ENCODE measurements at places on chromosomes 2 and 18.

GRCh38 chr2:69395866-69396265 is 8.8 kb upstream of the GFPT1 start:
- no peak for DNase-seq

DNA sequence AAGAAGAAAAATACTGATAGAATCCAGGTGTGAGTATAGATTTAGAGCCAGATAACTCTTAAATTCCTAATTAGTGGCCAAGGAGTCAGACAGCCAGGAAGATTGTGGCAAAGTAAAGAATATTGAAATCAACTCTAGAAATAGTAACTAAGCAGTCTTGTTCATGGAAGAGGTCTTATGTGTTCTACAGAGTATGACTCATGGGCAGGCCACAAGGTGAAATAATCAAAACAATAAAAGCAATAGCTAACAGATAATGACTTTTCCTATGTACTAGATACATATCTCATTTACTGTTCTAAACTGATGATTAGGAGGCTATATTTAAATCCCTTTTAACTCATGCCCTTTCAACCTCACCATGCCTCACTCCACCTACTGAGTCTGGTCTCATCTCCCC is 227.4 kb upstream of the COL3A1 start:
- no peak for DNase-seq

DNA sequence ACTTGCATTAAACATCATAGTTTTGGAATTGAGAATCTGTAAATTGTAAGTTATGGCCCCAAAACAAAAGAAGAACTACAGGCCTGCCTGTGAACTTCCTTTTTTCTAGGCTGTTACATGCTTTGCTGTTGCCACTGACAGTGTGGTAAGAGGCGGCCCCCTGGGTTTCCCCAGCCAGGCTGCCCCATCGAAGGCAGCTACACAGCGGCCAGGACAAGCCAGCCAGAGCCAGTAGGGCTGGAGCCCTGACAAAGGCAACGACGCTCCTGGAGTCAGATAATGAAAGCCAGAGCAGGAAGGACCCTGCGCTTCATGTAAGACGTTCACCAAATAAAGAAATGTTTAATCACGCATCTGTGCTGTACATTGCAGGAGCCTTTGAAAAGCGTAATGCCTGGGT is 55.0 kb downstream of the ANKRD44 start:
- DNase-seq = no peak

DNA sequence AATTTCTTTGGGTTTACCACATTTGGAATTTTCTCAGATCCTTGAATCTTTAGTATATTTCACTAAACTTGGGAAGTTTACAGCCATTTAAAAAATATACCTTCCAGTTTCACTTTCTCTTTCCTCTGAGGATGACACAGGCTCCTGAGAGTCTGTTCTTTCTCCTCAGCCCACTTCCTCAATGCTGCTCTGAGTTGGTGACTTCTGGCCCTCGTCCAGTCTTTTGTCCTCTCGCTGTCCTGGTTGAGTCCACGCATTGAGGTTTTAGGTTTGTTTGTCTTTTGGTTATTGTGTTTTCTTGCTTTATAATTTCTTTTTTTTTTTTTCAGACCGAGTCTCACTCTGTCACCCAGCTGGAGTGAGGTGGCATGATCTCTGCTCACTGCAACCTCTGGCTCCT is 40.7 kb upstream of the GALR1 start:
- no peak for DNase-seq

DNA sequence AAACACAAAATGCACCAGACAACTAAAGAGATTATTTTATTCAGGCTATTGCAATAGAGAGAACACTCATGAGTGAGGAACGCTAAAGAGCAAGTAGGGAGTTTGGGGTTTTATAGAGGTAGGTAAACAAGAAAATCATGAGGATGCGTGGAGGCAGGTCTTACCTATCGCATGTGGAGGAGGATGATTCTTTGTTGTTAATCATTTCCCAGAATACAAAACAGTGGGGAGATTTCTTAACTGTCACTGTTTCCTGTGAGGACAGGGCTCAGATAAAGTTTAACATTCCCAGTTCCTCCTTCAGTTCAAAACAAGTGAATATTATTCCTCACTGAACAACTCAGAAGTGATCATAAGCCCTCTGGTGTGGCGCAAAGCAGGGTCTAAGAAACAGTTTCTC is 156.1 kb upstream of the MGAT5 start:
- no peak for DNase-seq

DNA sequence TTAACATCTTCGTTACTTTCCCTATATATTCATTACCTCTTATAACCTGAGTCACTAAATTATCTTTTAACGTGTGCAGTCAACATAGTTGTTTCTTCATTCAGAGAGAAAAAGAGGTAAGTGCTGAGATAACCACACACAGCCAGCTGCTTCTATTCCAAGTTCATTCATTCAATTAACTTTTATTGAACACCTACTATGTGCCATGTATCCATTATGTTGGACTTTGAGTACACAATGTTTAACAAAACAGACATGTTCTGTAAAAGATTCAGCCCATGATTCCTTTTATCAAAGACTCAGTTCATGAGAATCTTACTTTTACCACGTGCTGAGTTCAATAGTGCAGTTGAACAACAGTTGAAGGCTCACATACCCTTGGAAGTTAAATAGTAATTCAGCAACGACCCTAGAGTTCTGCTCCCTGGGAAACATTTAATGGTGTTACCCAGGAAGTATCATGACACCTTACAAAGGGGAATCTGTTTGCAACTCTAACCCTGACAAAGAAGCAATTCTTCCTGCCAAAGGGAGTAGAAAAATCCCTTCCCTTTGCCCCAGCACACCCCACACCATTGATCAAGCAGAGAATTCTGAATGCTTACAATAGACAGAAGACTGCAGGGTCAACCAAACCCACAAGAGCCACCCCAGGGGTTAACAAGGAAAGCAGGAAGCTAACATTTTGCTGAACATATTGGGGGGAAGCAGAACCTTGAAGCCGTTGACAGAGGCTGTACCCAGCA is 595.8 kb downstream of the STK39 start:
- DNase-seq = no peak

- DNase-seq = no peak
Measured at GRCh38 chr2:196104066-196104465, 35.4 kb upstream of the DNAH7 start.

DNA sequence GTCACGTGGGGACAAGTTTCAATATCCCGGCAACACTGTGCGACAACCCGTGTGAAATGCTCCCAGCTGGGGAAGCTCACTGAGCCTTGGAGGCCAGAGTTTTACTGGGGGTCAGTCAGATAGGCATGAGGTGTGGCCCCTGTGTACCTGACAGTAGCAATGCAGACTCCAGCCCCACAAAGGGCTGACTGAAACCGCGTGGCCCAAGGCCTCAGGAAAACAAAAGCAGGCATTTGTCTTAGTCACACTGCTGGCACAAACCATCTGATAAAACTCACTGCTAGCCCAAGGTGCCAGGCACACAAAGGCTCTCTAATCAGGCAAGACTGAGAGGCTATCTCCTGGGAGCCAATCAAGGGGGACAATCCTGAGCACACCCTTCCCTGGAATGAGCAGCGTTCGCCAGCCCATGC is 786.6 kb upstream of the RAB6C start:
- no peak for DNase-seq

- no peak for DNase-seq
Measured at GRCh38 chr2:128362176-128362888, 43.7 kb upstream of the HS6ST1 start.

GRCh38 chr2:106208874-106209273 is 14.8 kb upstream of the UXS1 start:
- no peak for DNase-seq

GRCh38 chr18:78228974-78229373 is 750.6 kb upstream of the SALL3 start:
- DNase-seq = no peak

- DNase-seq = no peak
Measured at GRCh38 chr2:202098291-202098690, 25.2 kb downstream of the KIAA2012 start.

DNA sequence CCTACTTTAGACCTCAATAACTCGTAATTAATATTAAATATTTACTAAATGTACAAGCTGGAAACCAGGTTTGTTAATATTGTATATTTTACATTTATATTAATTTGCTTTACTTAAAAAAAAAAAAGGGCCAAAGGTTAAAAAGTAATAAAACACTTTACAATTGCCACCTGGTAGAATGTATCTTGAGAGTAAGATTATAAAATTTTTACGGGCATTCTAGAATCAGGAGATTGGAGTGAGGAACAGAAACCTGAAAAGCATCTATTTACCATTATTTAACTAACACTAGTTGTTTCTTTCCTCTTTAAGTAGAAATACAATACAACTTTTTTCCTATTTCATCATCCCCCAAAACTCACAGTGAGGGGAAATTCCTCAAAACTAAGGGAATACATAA is 15.6 kb upstream of the STRN start:
- no peak for DNase-seq

DNA sequence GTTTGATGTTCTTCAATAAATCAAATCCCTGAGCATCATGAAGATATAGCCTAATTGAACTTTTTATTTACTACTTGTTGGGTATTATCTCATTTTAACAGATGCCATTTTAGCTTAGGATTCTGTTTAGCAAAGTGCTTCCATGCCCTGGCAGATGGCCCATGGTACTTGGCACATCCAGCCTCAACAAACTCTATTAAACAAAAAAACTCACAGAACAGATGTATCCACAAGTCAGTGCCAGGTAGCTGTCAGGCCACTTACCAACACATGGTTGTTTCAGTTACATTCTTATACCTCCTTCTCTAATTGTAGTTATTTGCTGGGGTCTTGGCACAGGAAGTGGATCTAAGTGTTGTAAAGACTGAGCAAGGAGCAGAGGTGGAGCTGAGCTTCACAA is 29.6 kb downstream of the GAD1 start:
- DNase-seq = no peak

- DNase-seq = no peak
Measured at GRCh38 chr2:148721991-148722777, 77.6 kb downstream of the EPC2 start.

GRCh38 chr2:73418343-73418742 is 32.7 kb downstream of the ALMS1 start:
- no peak for DNase-seq

DNA sequence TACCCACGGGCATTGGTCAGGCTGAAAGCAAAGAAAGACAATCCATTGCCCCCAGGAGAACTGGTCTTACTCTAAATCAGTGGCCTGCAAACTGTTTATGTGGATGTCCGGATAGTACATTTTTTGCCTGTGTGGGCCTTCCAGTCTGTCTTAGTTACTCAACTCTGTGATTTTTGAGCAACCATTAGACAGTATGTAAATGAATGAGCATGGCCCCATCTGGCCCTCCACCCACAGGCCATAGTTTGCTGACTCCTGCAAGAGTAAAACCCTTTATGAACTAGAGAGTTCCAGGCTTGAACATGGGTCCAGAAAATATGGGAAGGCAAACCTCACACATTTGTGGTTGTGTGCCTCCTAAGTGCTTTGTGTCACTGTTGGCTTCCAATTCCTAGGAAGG is 55.7 kb upstream of the CYP1B1 start:
- DNase-seq = no peak

DNA sequence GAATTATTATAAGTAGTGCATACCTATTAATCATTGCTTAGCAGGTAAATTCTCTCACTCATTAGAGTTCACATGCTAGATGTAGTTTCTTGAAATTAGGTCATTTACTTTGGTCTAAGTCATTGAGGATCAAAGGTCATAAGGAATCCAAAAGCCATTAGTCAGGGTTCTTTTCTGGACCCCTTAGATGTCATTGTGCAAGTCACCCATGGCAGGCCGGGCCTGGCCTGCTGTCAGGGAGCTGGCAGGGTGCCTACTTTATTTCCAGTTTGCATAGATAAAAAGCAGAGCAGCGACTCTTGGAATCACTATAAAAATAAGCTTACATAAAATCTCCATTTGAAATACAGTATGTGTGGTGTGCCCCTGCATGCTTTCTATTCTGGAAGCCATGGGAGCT is 91.3 kb downstream of the MEIS1 start:
- DNase-seq = no peak

DNA sequence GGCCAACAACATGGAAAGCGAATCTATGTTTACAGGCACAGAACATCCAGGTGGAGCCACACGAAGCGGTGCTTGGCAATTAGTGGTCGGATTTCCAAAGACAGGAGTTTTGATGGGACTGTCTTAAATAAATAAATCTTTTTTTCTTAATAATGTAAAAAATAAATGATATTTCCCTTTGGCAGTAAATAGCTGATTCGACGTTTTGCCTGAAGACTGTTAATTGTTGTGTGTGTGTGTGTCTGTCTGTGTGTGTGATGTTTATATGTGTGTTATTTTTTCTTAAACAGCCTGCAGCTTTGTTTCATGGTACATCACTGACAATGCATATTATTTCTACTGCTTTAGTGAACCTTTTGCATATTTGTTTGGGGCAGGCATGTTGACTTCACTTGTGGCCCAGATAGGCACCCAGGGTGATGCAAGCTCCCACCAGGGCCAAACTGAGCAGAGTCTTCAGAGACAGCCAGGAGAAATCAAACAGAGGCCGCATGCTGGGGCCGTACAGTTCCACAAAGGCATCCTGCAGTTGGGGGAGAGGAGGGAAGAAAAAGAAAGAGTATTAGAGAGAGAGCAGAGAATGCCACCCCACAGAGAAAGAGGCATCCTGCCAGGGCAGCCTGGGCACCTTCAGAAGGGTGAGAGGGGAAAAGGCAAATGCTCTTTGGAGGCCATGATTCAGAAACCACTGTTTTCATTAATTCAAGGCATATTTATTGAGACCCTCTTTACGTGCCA is 191.2 kb downstream of the BCL2 start:
- DNase-seq = no peak

DNA sequence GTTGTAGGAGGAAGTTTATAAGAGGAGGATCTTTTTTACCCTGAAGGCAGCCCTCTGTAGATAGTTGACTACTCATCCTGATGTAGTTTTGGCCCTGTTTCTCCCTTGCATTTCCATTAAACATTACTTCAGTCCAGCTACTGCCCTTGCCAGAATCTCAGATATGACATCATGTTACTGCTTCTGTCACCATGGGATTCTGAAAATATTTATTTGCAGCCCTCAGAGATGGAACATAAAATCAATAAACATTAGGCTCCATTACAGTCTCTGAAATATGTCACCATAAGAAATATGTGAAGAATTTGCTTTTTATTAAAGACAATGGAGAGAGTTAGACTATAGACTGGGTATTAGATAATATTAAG is 68.7 kb upstream of the STK39 start:
- DNase-seq = no peak

- no peak for DNase-seq
Measured at GRCh38 chr18:26421931-26422330, 126.4 kb downstream of the KCTD1 start.

DNA sequence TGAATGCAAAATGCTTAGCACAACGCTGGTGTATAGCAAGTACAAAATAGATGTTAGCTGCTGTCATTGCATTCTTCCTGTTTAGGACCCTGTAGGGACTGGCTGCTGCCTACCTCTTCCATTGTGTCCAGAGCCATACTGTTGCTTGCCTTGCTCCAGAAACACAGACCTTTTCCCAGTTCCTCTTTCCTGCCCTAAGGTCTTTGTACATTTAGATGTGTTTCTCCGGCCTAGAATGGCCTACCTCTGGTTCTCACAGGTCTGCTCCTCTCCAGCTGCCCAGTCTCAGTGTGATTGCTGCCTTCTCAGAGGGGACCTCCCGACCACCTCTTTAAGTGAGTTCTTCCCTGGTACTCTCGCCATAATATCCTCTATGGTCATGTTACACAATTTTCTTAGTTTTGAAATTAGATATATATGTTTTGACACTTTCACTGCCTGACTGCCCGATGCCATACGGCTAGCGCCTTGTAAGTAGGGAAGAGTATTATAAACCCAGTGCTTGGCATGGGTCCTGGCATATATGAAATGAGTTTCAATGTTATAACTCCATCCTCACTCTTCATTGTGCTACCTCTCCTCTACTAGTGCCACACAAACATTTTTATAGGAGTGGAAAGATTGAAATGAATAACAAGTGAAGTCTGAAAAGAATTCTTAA is 48.3 kb downstream of the RFTN2 start:
- no peak for DNase-seq

GRCh38 chr2:186027922-186028321 is 289.3 kb downstream of the FSIP2 start:
- no peak for DNase-seq

All from NCI-H774 (cell line).